ENCODE measurements at places on chromosomes 6 and 20.

DNA sequence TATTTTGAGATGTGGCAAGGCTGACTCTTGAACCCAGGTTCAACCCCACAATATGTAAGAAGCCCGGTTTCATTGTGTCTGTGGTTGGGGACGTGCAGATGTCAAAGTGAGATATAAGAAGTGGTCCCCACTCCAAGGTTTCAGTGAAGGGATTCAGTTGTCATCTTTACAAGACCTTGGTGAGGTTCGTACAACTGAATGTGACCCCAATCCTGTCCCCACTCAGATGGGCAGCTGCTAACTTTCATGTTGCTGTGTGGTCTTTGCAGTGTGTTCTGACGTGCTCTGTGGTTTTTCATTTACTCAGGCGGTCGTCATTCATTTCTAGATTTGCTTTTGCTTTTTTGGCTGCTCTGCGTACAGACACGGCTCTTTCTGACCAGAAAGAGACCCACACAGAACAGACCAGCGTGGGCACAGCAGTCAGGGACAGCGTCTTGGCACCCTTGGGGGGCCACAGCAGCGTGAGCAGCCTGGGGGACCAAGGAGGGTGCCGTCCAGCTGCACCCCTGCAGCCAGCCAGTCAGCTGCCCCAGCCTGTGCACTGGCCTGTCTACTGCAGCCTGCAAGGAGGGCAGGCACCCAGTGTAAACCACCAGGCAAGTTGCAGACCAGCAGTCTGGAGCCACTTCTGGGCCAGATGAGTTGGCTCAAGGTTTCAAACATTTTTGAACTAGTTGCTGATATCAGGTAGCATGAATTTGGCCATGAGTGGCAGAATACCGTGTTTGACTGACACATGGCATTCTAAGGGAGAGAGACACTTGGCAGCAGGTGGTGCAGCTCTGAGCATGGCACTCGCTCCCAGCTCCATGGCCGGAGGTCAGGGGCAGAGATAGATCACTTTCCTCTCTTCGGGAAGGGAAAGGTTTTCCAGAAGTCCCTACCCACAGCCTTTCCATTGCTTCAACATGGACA, 49.4 kb upstream of the IRF4 start:
- peaks cover 35% of the 10 kb centered on the region for H3K36me3 ChIP-seq
- H3K4me1 ChIP-seq = peaks cover 51% of the 10 kb centered on the region
- no peaks in the 10 kb centered on the region for H3K27me3 ChIP-seq
- H3K27ac ChIP-seq = no peak overlapping the region
- no peak overlapping the region for H3K4me3 ChIP-seq
- no peak for DNase-seq

GRCh38 chr6:9977411-9977810, 437.5 kb downstream of the TFAP2A start:
- no peaks in the 10 kb centered on the region for H3K4me1 ChIP-seq
- DNase-seq = no peak
- no peak overlapping the region for H3K27ac ChIP-seq
- no peaks in the 10 kb centered on the region for H3K27me3 ChIP-seq

DNA sequence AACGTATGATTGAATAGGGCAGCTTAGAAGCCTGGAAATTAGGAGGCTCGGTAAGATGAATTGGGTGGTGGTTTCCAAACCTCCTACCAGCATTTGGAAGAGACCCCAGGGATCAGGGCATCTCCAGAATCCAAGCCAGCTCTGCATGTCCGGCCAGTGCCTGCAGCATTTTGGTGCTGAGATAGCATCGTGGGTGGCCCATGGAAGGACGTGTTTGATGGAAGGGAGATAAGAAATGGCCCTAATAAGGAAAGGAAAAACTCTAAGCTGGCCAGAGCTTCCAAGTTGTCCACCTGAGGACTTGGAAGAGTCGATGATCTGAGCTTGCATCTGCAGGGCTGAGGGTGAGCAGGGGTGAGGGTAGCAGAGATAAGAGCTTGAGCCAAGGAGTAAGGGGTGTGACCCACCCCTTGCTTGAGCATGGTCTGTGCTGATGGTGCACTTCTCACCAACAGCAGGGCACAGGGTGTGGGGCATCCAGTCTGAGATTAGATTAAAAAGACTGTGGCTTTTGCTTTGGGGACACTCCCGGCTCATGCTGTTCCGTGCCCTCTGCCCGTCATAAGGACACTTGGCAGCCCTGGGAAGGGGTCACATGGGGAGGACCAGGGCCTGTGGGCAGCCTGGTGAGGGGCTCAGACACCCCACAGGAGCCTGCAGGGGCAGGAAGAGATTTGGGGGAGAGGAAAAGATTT, 213.2 kb downstream of the ERMARD start:
- no peaks in the 10 kb centered on the region for H3K36me3 ChIP-seq
- DNase-seq = no peak
- peaks cover 10% of the 10 kb centered on the region for H3K4me1 ChIP-seq

GRCh38 chr6:166946125-166946524, 10.2 kb downstream of the RNASET2 start:
- peak overlapping the region; percentile 61 for H3K27ac ChIP-seq
- peaks cover 91% of the 10 kb centered on the region for H3K36me3 ChIP-seq
- H3K27me3 ChIP-seq = no peaks in the 10 kb centered on the region
- DNase-seq = no peak
- H3K4me1 ChIP-seq = peaks cover 73% of the 10 kb centered on the region

DNA sequence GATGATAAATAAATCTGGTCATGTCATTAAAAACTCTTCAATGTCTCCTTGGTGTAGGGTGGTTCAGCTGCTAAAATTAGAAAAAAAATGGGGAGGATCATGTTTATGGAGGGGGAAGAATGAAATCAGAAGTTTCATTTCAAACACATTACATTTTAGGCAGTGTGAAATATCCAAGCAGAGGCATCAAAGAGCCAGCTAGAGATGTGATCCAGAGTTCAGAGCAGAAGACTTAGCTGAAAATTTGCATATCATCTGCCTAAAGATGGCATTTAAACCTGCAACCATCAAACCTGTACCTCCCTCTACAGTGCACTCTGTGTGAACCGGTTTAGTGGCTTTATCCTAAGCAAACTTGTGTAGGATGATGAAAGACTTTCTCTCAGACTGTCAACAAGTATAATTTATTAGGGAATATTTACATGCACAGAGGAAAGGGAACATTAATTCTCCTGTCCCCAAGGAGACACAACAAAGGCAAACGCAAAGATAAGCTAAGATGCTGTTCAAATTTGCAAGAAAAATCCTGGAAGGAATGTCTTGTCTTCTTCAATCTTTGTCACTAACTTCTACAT, 84.8 kb upstream of the PLEKHG1 start:
- no peaks in the 10 kb centered on the region for H3K36me3 ChIP-seq
- H3K27ac ChIP-seq = no peak overlapping the region

- DNase-seq = no peak
- no peaks in the 10 kb centered on the region for H3K36me3 ChIP-seq
- H3K27me3 ChIP-seq = no peaks in the 10 kb centered on the region
- no peaks in the 10 kb centered on the region for H3K4me1 ChIP-seq
- H3K27ac ChIP-seq = no peak overlapping the region
These were observed 11.3 kb upstream of the MYT1 start for GRCh38 chr20:64152906-64153305.

DNA sequence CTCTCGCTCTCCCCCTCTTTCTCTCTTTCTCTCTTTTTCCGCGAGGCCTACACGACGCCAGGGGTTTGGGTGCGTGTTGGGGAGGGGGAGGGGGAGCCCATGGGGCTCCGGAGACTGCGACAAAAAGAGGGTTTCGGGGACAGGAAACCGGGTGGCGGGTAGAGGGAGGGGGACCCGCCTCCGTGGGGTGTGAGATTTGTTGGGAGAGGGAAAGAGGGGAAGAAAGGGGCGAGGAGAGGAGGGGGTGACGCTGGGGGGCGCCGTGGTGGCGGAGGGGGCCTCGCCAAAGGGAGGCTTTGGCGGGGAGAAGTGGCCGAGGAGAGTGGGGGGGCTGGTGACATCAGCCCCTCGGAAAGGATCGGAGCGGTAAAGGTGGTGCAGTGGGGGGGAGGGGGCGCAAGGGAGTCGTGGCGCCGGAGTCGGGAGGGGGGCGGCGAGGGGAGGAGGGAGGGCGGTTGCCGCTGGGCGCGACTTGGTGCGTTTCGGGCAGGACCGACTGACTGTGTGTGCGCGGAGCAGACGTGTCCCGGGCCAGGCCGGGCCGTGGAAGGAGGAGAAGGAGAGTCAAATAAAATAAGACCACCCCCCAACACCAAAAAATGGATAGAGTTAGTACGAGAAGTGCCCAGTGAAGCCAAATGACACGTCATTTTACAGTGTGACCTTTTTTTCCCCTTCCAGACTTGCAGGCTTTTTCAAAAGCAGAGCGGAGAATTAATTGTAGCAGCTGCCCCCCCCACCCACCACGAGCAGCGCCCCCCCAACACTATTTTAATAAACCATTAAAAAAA, 39.8 kb downstream of the GNAS start:
- H3K27ac ChIP-seq = peak overlapping the region; percentile 95
- peaks cover 54% of the 10 kb centered on the region for H3K4me1 ChIP-seq
- peak; percentile 81 for DNase-seq
- H3K36me3 ChIP-seq = peaks cover 50% of the 10 kb centered on the region
- H3K27me3 ChIP-seq = no peaks in the 10 kb centered on the region

GRCh38 chr6:145213614-145214013, 521.7 kb downstream of the EPM2A start:
- no peak for DNase-seq
- H3K4me1 ChIP-seq = peaks cover 7% of the 10 kb centered on the region
- H3K36me3 ChIP-seq = no peaks in the 10 kb centered on the region
- H3K4me3 ChIP-seq = no peak overlapping the region
- no peak overlapping the region for H3K27ac ChIP-seq

DNA sequence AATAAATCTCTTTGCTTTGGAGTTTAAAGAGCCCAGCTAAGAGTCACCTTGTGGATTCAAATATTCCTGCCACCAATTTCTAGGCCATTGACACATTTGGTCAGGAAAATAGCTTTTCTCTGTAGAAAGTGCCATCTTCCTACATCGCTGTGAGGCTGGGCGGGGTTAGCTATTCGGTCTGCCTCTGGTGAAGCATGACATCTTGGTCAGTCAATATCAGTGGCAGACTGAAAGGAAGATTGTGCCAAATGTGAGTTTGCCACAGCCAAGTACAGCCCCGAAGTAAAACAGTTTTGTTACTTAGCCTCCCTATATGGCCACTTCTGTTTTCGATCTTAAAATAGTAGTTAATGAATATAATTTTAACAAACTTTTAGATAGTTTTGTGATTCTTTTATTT, 65.5 kb upstream of the FABP7 start:
- no peak overlapping the region for H3K4me3 ChIP-seq
- H3K27me3 ChIP-seq = no peaks in the 10 kb centered on the region
- no peaks in the 10 kb centered on the region for H3K36me3 ChIP-seq
- DNase-seq = no peak

- H3K27me3 ChIP-seq = peaks cover 56% of the 10 kb centered on the region
- H3K4me1 ChIP-seq = peaks cover 6% of the 10 kb centered on the region
- H3K27ac ChIP-seq = no peak overlapping the region
- DNase-seq = no peak
- H3K4me3 ChIP-seq = peak overlapping the region; percentile 61
These were observed 750 bp downstream of the MAP7 start for GRCh38 chr6:136549300-136550044.

DNA sequence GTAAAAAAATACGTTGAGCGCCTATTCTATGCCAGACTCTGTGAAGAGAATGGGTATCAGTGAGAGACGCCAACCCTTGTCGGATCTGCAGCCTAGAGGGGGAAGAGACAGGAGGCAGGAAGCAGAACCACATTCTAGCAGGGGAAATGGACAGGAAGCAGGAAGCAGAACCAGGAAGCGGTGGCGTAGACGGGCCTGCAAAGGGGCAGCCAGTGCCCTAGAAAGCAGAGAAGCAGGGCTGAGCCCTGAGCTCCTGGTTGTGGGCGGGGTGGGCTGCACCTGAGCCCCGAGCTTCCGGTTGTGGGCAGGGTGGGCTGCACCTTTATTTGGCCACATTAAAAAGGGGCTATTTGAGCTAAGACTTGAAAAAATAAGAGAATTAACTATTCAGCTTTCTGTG, 71.9 kb downstream of the FAM120B start:
- H3K4me1 ChIP-seq = peaks cover 23% of the 10 kb centered on the region
- DNase-seq = peak; percentile 37
- peaks cover 42% of the 10 kb centered on the region for H3K36me3 ChIP-seq
- no peaks in the 10 kb centered on the region for H3K27me3 ChIP-seq

DNA sequence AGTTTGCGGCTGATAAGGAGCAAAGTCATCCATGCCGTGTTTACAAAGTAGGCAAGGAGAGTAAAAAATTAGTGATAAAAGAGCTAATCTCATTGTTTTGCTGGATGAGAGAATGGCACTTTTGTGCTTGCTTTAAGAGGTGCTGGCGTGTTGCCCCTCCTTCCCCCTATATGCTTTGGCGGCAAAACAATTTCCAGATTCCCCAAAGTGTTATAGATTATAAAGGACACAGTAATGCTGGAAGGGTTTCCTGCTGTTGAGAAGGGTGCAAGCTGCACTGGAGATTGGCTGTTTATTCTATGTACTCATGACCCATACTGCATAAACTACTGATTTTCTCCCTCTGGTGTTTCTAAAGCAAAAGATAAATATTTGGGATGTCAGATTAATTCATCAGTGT, 338.9 kb upstream of the MAP3K7 start:
- H3K27ac ChIP-seq = no peak overlapping the region
- H3K27me3 ChIP-seq = peaks cover 3% of the 10 kb centered on the region
- DNase-seq = no peak
- H3K4me1 ChIP-seq = no peaks in the 10 kb centered on the region
- no peaks in the 10 kb centered on the region for H3K36me3 ChIP-seq

DNA sequence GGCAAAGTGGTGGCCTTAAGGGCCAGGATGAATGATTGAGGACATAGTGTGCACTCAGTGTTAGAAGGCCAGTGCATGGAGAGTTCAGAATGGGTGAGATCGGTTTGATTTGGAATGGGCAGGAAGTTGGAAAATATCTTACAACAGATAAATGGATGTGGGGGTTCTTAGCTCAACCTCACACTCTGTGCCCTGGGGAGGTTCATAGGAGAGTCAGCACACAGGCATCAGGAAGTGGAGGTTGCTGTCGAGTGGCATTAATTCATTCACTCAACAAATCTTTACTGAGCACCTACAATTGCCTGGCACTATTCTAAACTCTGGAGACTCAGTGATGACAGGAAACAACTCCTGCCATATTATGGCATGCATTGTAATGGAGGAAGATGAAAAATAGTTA, 313.7 kb upstream of the SUPT3H start:
- H3K4me1 ChIP-seq = peaks cover 6% of the 10 kb centered on the region
- no peak overlapping the region for H3K4me3 ChIP-seq
- no peak for DNase-seq
- no peaks in the 10 kb centered on the region for H3K36me3 ChIP-seq

Data from activated T-cell treated with anti-CD3 and anti-CD28 coated beads, Interleukin-2, amount 50 U/mL, for 24 hours (primary cell).